ENCODE measurements at places on chromosomes 16 and 17.

GRCh38 chr17:57341611-57342540 is 85.6 kb downstream of the MSI2 start:
- DNase-seq = no peak

GRCh38 chr17:39527220-39527813 is 66.0 kb downstream of the CDK12 start:
- peak; percentile 57 for DNase-seq

GRCh38 chr17:17141860-17142552 is 64.1 kb downstream of the PLD6 start:
- peak; percentile 48 for DNase-seq

- DNase-seq = no peak
Observed at GRCh38 chr17:77610518-77610893, 348.0 kb upstream of the TNRC6C start.
